NCI-H1417 (cell line): ENCODE measurements at places on chromosomes 5 and 9.

GRCh38 chr5:132592521-132592920 lies 35.7 kb downstream of the RAD50 start:
- no peak for DNase-seq

DNA sequence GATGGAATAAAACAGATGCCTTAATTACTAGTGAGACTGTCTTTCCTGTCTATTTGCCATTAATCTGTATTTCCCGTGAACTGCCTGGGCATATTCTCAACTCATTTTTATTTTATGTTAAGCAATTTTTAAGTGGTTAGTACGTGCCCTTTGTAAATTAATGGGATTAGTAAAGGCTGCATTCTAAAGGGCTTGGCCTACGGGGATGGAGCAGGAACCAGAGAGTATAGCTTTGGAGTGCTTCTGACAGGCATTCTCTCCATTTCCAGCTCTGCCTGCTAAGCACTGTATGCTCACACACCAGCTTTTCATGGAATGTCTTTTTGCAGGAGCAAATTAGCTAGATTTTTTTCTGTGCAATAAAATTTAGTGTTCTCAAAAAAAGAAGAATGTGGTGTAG lies 241.2 kb downstream of the MCTP1 start:
- no peak for DNase-seq

DNA sequence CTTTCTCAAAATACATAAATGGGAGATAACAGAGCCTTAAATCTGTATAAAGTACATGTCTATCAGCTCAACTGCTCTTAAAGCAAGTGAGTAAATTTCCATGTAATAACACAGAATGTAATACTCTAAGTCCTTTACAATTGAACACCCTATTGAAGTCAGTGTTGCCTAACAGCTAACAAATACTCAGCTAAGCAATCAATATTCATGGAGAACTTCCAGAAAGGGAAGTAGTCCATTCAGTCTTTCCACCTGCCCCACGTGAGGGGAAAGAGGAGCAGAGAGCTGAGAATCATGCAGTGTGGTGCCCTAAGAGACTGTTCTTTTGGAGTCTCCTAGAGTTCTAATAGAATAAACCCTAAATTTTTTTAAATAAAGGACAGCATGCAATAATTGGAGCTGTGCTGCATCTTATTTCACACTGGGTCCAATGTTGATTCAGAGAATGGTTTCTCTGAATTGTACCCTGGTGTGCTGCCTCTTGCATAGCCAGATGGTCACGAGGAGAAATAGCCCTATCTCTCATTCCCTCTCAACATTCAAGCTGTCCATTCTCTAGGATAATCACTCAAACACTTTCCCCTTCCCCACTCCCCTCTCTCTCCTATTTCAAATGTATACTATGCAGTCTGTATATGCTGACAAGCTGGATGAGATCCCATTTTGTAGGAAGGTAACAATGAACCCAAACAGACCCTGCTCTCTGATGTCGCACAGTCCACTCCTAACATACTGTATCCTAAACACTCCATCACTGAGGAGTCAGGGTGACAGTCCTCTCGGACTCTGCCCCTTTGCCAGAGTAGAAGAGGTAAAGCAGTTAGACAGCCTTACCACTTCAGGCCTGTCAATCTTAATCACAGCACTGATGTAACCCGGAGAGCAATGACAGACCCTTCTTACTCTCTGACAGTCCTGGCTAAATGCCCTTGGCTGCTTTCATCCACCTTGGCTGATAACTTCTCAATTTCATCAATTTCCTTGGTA lies 134.8 kb downstream of the EPB41L4A start:
- no peak for DNase-seq

- no peak for DNase-seq
Measured at GRCh38 chr9:10005206-10005605, 607.6 kb downstream of the PTPRD start.
